ENCODE measurements at places on chromosomes 3 and 15. TPM values are rescaled to one million over a fixed set of nuclear protein-coding genes. Genes with fewer than 3 reads are reported as not detected.

The LRRC58 gene
- 32.8 TPM for total RNA-seq

The MASP1 gene
- 50.4 TPM for total RNA-seq

The ZNF619 gene
- 10.1 TPM for total RNA-seq

The CHRD gene
- 10.3 TPM for total RNA-seq

The C3orf20 gene
- total RNA-seq: 0.18 TPM

The GDPGP1 gene
- total RNA-seq: 10.4 TPM

The SAMMSON gene
- not detected for total RNA-seq

The RASGRP1 gene
- total RNA-seq: 10.2 TPM

The SPTBN5 gene
- total RNA-seq: 1.3 TPM

The ESYT3 gene
- 10.0 TPM for total RNA-seq

The NANOGP8 gene
- 0.91 TPM for total RNA-seq

The EFCC1 gene
- total RNA-seq: 1.6 TPM

The TXNRD3 gene
- 13.2 TPM for total RNA-seq

The COL7A1 gene
- 5.8 TPM for total RNA-seq

The CCR8 gene
- not detected for total RNA-seq

The FGF12 gene
- 39.9 TPM for total RNA-seq

The SKIL gene
- total RNA-seq: 68.2 TPM

The UBA7 gene
- total RNA-seq: 5.7 TPM

The ARHGAP31 gene
- 11.9 TPM for total RNA-seq

The ACTRT3 gene
- total RNA-seq: 4.5 TPM

The TRAT1 gene
- total RNA-seq: not detected

The GRM7 gene
- 52.4 TPM for total RNA-seq

The CIDEC gene
- total RNA-seq: not detected

The ULK4 gene
- total RNA-seq: 22.6 TPM

The A4GNT gene
- total RNA-seq: not detected

The EPHB3 gene
- total RNA-seq: 9.2 TPM

The FAM81A gene
- 4.9 TPM for total RNA-seq

The PLCH1 gene
- 25.0 TPM for total RNA-seq

Measured in cerebellum (tissue), 4 donors.